Breast epithelium (tissue), 4 donors: ENCODE measurements at places on chromosomes 3 and 15.
A peak's percentile ranks its signal among the peaks of the same experiment; 100 is the strongest.

GRCh38 chr15:92020207-92020606, 166.7 kb downstream of the SLCO3A1 start:
- no peaks in the 10 kb centered on the region for H3K27me3 ChIP-seq
- no peaks in the 10 kb centered on the region for H3K36me3 ChIP-seq
- no peak for DNase-seq
- H3K4me3 ChIP-seq: no peak overlapping the region
- H3K27ac ChIP-seq: peak overlapping the region; percentile 72

DNA sequence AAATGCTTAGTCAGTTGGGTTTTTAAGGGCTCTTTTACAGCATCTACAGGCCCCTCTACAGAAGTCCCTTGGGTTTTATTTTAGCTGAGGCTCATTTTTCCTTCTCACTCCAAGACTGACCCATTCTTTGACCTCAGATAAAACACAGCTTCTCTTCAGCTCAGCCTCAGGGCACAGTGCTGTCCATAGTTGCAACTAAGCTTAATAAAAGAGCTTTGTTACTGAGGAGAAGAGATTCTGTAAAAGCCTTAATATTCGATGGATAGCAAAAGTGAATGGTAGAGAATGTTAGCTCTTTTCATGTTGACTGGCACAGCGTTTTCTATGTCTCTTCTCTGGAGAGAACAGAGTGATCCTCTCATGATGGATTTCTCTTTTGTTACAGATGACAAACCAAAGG, 277.9 kb downstream of the BBX start:
- peaks cover 19% of the 10 kb centered on the region for H3K36me3 ChIP-seq
- H3K27me3 ChIP-seq: no peaks in the 10 kb centered on the region
- H3K4me1 ChIP-seq: no peaks in the 10 kb centered on the region

- no peaks in the 10 kb centered on the region for H3K27me3 ChIP-seq
- H3K4me3 ChIP-seq: no peak overlapping the region
- peak overlapping the region; percentile 30 for H3K27ac ChIP-seq
- H3K4me1 ChIP-seq: peaks cover 1% of the 10 kb centered on the region
Observed at GRCh38 chr15:66877477-66878271, 175.6 kb downstream of the SMAD6 start.

GRCh38 chr3:114494498-114494897, 200.7 kb downstream of the TIGIT start:
- H3K4me3 ChIP-seq: no peak overlapping the region
- no peak for DNase-seq
- no peak overlapping the region for H3K27ac ChIP-seq
- H3K36me3 ChIP-seq: no peaks in the 10 kb centered on the region

DNA sequence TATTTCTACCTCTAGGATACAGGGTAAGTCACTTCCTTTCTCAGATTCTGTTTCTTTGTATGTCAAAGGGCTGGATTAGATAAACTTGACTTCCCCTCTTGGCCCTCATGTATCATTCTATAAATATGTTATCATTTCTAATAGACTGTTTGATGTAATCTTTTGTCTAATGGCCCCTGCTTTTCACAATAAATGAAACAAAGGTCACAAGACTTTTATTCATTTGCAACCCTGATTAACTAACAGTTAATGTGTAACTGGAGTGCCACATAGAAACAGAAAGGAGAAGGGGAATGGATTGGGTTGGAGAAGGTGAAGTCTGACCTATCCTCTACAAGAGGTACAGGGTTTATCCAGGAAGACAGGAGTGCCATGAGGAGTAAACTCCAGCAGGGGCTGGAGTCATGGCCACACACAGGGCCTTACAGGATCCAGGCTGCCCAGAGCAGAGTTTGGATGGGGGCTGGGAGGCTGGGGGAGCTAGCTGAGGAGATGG, 8.0 kb upstream of the B3GNT5 start:
- H3K27me3 ChIP-seq: no peaks in the 10 kb centered on the region
- H3K27ac ChIP-seq: no peak overlapping the region
- no peak for DNase-seq
- no peaks in the 10 kb centered on the region for H3K36me3 ChIP-seq
- no peak overlapping the region for H3K4me3 ChIP-seq
- H3K4me1 ChIP-seq: no peaks in the 10 kb centered on the region

DNA sequence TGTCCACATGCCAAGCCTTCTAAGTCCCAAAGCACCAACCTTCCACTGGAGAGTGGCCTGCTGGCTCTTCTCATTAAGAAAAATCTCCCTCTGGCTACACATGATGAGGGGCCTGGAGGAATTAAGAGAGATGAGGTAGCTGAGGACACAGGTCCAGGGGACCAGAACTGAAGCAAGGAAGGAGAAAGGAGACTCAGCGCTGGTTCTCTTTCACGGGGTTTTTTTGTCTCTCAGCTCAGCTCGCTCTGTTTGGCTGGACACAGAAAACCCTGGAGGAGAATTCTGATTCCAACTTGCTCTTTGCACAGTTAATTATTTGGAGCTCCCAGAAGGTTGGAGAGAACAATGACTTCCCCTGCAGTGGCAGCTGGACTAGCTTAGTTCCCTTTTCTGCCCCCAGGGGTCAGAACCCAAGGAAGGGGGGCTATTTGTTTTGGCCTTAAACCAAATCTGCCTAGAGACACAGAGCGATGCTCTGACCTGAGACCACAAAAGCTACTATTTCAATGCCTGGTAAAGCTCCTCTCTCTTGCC, 507.6 kb downstream of the FHIT start:
- H3K36me3 ChIP-seq: no peaks in the 10 kb centered on the region

- no peaks in the 10 kb centered on the region for H3K4me1 ChIP-seq
- no peak overlapping the region for H3K27ac ChIP-seq
- peak overlapping the region; percentile 63 for H3K4me3 ChIP-seq
Observed at GRCh38 chr3:56467108-56467507, 1.2 kb downstream of the ERC2 start.

DNA sequence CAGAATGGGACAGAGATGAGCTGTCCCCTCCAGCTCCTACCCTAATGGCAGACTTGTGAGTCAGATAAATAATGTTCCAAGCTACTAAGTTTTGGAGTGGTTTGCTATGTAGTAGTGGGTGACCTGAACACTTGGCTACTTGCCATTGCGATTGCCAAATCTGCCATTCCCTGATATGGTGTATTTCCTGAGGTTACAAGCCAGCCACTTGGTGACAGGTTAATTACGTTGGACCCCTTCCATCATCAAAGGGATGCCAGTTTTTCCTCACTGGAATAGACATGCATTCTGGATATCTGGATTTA, 33.6 kb downstream of the MORF4L1 start:
- H3K27me3 ChIP-seq: no peaks in the 10 kb centered on the region
- no peaks in the 10 kb centered on the region for H3K4me1 ChIP-seq
- no peak overlapping the region for H3K4me3 ChIP-seq
- no peak for DNase-seq
- H3K36me3 ChIP-seq: no peaks in the 10 kb centered on the region

- H3K4me3 ChIP-seq: no peak overlapping the region
- peaks cover 9% of the 10 kb centered on the region for H3K4me1 ChIP-seq
- H3K27me3 ChIP-seq: no peaks in the 10 kb centered on the region
Observed at GRCh38 chr15:68224546-68225250, 4.8 kb downstream of the CLN6 start.

DNA sequence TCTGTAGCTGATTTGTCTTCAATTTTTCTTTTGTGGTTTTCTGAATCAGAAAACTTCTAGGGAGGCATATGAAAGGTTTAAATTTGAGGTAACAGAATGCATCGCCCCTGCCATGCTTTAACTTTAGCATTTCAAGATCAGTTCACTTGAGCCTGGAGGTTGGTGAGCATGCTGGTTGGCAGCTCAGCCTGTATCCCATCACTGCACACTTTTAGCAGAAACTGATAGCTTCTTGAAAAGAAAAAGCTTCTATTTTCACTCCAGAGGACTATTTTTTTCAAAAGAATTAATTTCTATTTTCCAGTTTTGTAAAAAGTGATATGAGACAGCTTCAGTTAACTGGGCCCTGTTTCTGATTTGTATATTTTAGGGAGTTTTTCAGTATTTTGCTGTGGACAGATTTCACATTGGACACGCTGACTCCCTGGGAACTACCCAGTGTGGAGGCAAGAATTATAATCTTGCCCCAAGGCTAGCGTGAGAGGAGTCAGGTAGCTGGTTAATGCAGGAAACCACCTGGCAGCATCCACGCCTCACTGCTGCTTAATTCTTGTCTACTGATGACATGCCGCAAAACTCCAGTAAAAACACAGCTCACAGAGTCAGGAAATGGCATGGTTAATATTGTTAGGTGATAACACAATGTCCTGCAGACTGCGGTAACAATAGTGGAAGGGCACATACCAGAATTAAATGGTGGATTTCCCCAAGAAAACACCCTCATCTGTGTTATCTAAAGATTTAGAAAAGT, 71.4 kb downstream of the DUT start:
- no peaks in the 10 kb centered on the region for H3K4me1 ChIP-seq
- no peaks in the 10 kb centered on the region for H3K27me3 ChIP-seq
- no peak for DNase-seq

- no peaks in the 10 kb centered on the region for H3K36me3 ChIP-seq
- H3K4me1 ChIP-seq: no peaks in the 10 kb centered on the region
- DNase-seq: no peak
- H3K27ac ChIP-seq: no peak overlapping the region
- no peak overlapping the region for H3K4me3 ChIP-seq
Observed at GRCh38 chr3:17175187-17175807, 290.5 kb downstream of the PLCL2 start.

- H3K27ac ChIP-seq: no peak overlapping the region
- no peaks in the 10 kb centered on the region for H3K4me1 ChIP-seq
- no peak overlapping the region for H3K4me3 ChIP-seq
- no peaks in the 10 kb centered on the region for H3K27me3 ChIP-seq
- no peaks in the 10 kb centered on the region for H3K36me3 ChIP-seq
- no peak for DNase-seq
Observed at GRCh38 chr3:151024339-151024738, 51.8 kb upstream of the CLRN1 start.

DNA sequence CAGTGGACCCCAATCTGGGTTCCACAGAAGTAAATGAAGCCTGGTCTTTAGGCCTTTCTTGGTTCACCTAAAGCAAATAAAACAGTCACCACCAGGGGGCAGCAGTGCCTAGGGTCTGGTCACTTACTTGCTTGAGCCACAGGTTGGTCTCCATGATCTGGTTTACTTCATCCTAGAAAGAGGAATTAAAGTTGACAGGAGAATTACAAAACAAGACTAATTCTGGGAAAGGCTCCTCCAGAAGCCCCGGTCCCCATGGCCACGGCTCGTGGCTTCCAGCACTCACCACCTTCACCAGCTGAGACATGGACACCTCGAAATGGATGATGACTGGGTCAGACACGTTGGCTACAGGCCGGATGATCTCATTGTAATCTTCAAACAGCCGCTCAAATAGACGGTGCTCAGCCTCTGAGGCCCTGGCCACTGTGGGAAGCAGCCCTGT, 2.3 kb downstream of the CHRNA3 start:
- H3K27me3 ChIP-seq: peaks cover 39% of the 10 kb centered on the region
- H3K27ac ChIP-seq: no peak overlapping the region
- H3K36me3 ChIP-seq: no peaks in the 10 kb centered on the region
- peaks cover 3% of the 10 kb centered on the region for H3K4me1 ChIP-seq
- no peak overlapping the region for H3K4me3 ChIP-seq

DNA sequence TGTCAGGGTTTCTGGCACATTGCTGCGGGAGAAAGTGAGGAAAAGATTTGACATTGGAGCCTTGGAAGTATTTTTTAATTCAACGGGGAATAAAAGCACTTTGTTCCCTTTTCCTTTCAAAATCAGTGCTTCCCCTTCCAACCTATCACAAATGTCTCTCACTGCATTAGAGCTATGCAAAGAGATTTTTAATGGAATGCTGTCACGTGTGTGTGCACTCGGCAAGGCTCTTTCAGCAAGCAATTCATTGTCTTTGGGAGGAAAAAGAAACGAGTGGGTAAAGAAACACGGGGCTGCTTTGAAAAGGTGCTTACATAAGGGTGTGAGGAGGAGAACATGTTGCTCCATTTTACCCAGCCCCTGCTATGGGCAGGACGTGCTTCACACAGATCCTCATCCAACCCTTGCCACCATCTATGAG, 490.4 kb upstream of the PROK2 start:
- H3K4me1 ChIP-seq: no peaks in the 10 kb centered on the region
- no peaks in the 10 kb centered on the region for H3K27me3 ChIP-seq
- DNase-seq: no peak
- H3K4me3 ChIP-seq: no peak overlapping the region

- H3K27me3 ChIP-seq: no peaks in the 10 kb centered on the region
- peak within 1 kb of the TSS; percentile 53 for H3K4me3 ChIP-seq
- H3K36me3 ChIP-seq: no peaks in the 10 kb centered on the region
Observed at GRCh38 chr3:156826144-156826895, at the start of gene LEKR1. LEKR1 (plus strand) TSS chr3:156826353; CDS start chr3:156829330, 2,977 bp downstream.

GRCh38 chr3:43618142-43618541, 3.7 kb downstream of the ANO10 start:
- H3K27ac ChIP-seq: no peak overlapping the region
- no peak for DNase-seq
- no peaks in the 10 kb centered on the region for H3K36me3 ChIP-seq
- H3K4me1 ChIP-seq: no peaks in the 10 kb centered on the region
- no peak overlapping the region for H3K4me3 ChIP-seq
- no peaks in the 10 kb centered on the region for H3K27me3 ChIP-seq

DNA sequence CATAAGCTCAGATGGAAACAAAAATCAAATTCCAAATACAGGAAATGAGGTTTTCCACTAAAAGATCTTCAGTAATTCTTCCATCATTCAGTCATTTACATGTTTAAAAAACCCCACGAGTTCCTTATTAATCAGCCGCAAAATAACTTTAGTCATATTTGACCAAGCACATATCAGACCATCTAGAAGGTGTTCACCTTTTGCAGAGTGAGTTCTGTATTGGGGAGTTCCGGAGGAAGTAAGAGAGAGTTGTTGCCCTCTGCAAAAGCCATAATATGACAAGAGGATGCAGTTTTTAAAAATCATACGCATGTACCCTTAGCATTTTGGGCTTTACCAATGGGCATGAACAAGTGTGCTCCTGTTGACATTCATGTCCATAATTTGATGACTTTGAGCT, 61.6 kb downstream of the CCR1 start:
- H3K4me1 ChIP-seq: no peaks in the 10 kb centered on the region
- no peaks in the 10 kb centered on the region for H3K36me3 ChIP-seq
- H3K27me3 ChIP-seq: no peaks in the 10 kb centered on the region
- DNase-seq: no peak
- no peak overlapping the region for H3K27ac ChIP-seq

DNA sequence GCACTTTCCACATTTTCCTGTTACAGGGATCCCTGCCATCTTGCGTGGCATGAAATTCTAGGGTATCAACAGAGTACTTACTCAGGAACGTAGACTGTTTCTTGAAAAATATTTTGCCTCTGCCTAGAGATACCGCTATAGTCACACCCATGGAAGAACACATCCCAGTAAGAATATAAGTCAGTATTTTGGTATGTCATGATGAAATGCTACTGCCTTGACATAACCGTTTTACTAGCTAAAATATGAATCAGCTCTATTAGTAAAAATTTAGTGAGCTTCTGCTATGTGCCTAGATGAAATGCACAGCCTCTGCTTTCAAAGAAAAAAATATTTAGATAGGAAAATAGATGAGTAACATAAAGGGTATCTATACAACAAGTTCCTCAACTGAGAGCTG, 276.4 kb downstream of the TBC1D5 start:
- no peak overlapping the region for H3K27ac ChIP-seq
- DNase-seq: no peak
- no peak overlapping the region for H3K4me3 ChIP-seq
- no peaks in the 10 kb centered on the region for H3K4me1 ChIP-seq
- no peaks in the 10 kb centered on the region for H3K27me3 ChIP-seq
